CD4-positive, alpha-beta T cell (primary cell): ENCODE measurements at places on chromosomes 2 and 18.

GRCh38 chr2:223113161-223113560 lies 61.2 kb downstream of the KCNE4 start:
- no peak for DNase-seq

DNA sequence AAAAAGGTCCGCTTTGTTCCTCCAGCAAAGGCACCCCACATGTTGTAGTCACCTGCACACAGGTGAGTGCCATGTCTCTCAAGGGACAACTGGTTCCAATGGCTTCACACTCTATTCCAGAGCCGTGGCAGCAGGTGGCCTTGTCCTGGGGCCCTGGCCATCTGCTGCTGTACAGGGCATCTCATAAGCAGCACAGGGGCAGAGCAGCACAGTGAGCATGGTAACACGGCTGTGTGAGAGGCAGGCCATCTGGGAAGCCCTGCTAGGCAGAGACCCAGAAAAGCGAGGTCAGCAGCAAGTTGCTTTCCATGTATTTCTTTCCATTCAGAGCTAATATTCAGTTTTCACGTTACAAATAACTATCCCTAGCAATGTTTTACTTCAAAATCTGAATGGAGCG lies 54.7 kb downstream of the CMPK2 start:
- no peak for DNase-seq

GRCh38 chr2:26809876-26810577 lies 24.2 kb downstream of the CENPA start:
- no peak for DNase-seq

DNA sequence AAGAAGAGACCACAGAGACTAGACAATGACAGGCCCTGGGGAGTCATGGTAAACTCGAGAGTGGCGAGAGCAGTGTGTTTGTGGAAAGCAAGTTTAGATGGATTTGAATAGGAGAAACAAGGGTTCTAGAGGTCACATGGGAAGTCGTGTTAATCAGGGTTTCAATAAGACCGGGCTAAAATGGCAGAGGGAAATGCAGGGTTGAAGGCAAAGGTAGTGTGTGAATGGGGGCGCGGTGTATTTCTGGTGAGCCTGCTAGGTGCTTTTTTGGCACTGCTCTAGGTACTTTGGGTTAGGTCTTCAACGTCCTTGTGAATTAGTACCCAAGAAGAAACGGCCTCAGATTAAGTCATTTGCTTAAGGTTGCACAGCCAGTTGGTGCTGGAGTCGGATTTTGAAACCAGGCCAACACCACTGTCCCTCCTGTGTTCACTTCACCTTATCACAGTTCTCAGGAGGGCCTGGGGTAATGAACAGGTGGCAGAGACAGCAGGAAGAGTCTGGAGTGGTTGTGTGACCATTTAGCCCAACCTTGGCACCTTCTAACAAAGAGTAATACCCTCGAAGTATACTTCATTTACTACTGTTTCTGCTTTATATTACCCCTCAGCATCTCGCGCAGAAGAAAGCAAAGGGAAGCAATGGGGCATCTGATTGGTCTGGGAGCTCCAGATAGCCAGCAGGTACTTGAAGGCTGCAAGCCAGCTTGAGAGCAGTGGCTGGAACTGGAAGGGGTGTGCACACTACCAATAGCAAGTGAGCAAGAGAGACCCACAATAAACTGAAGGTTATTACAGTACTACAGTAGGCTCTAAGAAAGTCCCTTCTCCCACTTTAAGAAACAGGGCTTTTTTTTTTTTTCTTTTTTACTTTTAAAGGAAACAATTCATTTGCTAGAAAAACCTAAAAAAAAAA lies 33.4 kb upstream of the GAREM2 start:
- DNase-seq, result no peak

- no peak for DNase-seq
Observed at GRCh38 chr18:79600141-79600540, 79.5 kb upstream of the CTDP1 start.

- DNase-seq, result no peak
Observed at GRCh38 chr2:1815053-1815452, 70.7 kb upstream of the PXDN start.

GRCh38 chr18:54020966-54021365 lies 203.5 kb downstream of the MBD2 start:
- no peak for DNase-seq

- DNase-seq, result no peak
Observed at GRCh38 chr18:36590621-36591580, 237.9 kb downstream of the TPGS2 start.

GRCh38 chr18:58536534-58537271 lies 92.2 kb downstream of the ALPK2 start:
- no peak for DNase-seq

DNA sequence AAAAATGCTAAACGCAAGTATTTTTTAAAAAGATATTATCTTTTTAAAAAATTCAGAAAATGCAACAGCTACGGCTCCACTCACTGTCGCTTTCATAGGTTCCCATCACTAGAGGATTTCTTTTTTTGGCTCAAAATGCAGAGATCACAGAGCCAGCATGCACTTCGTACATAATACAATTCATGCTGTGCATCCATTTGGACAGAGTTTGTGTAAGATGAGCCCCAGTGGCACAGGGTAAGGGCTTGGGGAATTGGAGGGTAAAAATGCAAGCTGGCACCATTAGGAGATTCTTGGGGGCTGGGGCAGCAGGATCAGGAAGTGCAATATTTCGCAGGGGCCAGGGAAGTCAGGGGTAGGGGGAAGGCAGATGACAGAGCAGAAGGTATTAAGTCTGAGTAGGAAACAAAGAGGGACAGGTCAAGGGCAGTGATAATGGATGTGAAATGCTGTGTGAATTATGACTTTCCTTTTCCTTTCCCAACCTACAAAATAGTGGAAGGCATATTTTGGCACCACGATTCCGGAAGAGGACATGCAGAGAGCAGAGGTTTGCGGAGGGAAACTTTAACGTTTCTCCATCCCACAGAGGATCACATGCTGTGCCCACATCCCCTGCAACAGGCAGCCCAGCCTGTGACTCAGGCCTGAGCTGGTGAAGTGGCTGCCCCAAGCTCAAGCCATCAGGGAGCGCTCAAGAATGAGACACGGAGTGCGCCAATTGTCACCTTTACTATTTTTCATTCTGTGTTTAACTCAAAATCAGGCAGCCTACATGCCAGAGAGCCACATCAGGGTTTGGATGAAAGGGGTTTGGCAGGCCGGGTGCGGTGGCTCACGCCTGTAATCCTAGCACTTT lies 4.7 kb downstream of the CAPG start:
- DNase-seq, result peak; percentile 29

DNA sequence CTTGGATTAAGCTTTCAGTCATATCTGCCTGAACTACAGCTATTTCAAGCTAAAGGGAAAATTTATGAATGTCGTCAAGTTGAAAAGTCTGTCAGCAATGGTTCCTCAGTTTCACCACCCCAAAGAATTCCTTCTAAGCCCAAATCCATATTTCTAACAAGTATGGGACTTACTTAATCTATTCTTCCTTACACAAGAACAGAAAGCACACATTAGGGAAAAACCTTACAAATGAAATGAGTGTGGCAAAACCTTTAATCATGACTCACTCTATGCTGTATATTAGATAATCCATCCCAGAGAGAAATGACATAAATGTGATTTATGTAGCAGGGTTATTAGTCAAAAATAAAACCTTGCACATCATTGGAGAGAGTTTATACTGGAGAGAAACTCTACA lies 78.9 kb downstream of the RAB31 start:
- no peak for DNase-seq

- no peak for DNase-seq
Observed at GRCh38 chr2:237549643-237550415, 16.5 kb upstream of the PRLH start.

GRCh38 chr2:224083638-224084037 lies 44.6 kb upstream of the SERPINE2 start:
- no peak for DNase-seq

DNA sequence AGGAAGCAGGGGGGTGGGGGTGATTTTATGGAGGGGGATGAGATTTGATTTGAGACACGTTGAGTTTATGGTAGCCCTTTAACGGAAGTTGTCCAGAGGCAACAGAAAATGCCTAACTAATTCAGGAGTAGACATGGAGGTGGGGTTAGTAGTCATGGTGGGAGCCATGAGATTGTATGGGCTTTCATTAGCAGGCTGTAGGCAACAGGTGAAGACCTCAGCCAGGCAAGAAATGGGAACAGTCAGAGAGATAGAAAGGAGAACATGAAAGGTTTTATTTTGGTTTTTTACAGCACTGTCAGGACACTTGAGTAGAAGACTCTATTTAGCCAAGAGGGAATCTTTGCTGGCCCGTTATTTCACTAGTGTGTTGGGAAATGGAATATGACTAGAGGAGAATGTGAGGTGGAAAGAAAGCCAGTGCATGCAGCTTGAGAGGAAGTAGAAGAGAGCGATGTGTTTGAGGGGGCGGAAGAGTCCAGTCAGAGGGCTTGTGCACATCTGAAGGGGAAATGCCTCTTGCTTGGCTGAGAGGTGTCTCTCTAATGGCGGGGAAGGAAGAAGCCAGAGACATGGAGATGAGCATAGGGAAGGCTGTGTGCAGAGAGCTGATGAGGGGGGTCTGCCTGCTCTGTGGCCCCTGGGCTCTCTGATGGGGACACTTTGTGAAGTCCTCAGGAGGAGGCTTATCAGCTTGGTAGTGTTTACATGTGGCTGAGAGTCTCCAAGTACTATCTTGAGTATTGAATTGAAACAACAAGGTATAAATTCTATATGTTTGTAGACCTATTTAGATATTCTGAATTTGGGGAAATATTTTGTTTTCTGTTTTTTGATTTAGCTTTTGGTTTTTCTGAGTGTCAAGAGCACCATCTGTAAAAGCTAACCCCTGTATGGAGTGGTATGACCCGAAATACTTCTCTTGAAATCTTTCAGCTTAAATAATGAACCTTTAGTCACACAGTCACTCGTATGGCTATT lies 66.9 kb upstream of the ITM2C start:
- DNase-seq, result no peak

- no peak for DNase-seq
Observed at GRCh38 chr2:178579006-178579405, 98.7 kb downstream of the PLEKHA3 start.

DNA sequence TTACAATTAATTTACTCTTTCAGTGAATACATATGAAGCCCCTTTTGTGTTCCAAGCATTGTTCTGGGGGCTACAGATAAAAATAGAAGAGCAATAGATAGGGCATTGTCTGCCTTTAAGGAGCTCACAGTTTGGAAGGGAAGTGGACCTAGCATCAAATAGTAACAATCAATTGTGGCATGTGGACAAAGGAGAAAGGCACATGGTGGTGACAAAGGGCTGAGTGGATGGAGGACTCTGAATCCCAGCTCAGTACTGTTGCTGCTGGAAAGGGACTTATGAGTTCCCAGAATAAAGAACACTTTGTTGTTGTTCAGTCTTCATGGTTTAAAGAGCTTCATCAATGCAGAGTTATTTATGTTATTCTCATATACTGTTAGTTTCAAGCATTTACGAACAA lies 217.7 kb downstream of the HRH4 start:
- no peak for DNase-seq

DNA sequence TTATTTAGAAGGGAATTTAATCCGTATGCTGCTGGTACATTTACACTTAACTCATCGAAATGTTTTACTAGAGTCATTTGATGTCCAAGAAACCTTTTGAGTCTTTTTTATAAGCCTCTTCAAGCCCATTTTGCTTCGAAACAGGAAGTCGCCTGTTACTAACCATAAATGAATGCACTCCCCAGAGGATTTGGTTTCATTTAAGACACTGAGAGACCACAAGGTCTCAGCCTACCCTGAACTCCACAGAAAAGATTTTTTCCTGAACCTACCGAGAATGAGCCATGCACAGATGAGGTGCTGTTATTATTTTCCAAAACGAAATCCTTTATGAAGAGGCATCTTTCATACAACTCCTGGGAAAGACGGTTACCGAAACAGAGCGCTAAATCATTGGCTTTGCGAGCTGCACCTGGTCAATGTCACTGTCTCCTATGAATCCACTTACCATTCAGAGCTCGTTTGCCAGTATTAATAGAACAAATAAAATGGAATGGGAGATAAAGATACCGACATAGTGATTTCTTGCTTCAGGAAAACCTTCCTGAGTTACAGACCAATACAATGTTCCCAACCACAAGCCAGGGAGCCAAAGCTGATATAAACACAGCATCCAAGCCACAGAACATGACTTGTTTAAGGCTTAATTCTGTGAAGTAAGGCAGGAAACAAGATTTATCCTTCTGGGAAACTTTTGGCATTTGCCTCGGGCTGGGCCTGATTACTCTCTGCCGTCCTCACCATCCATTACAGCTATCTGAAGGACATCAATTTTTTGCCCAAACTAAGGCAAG lies 382.1 kb downstream of the OSR1 start:
- no peak for DNase-seq

- DNase-seq, result no peak
Observed at GRCh38 chr2:85984788-85985187, 96.0 kb upstream of the ST3GAL5 start.

DNA sequence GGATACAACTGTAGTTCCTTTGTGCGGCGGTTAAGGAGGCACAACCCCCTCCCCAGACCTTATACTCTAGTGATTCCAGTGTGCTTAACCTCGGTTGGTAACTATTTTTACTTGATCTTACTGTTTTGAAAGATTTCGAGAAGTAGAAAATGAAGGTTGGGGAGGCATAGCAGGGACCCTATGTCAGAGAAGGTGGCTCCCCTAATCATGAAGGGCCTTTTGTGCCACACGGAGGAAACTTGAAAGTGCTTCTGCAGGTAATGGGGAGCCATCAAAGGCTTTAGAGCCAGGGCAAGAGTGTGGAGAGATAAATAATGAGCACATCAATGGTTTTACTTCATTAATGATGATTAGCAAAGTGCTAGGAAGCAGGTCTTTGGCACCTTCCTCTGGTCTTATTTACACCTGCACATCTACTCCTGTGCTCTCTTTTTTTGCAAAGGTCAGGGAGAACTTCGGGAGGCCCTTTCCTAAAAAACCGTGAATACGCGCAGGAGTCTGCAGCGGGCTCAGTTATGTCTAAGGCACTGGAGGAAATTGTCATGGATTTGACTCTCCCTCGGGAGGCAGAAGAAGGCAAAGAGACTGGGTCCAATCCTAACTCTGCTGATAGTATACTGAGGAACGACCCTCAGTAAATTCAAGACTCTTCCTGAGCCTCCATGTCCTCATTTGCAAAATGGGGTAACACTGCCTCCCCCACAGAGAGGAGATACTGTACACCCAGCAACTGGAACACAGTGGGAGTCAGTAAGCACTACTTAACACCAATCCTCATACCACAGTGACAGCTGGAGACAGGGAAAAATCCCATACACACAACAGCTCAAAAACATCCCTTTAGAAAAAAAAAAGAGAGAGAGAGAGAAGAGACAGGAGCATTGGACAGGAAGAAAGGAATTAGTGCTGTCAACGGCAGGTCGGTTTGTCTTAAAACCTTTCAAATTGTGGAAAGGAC lies 81.6 kb downstream of the DDX1 start:
- DNase-seq, result no peak

DNA sequence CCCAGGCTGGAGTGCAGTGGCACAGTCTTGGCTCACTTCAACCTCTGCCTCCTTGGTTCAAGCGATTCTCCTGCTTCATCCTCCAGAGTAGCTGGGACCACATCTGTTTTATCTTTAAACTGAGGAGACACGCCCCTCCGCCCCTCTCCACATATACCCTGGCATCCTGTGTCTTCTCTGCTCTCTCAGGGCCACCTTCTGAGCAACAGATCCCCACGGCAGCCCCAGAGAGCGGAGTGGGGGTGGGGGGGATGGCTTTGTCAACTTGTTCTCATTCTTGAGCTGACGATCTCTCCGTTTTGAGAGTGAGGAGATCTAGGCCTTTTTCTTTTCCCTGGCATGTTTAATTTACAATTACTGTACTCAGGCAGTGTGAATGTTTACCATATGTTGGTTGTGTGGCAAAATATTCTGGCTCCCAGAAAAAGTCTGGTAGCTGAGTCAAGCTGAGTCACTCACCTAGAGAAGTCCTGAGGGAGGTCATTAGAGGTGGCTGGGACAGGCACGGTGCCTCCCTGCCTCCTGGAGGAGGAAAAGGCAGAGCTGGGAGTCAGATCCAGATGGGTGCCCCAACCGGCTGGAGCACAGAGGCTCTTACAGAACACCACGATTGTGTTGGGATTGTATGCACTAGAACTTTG lies 19.5 kb upstream of the ID2 start:
- no peak for DNase-seq
